ENCODE measurements at places on chromosomes 5 and 9.

DNA sequence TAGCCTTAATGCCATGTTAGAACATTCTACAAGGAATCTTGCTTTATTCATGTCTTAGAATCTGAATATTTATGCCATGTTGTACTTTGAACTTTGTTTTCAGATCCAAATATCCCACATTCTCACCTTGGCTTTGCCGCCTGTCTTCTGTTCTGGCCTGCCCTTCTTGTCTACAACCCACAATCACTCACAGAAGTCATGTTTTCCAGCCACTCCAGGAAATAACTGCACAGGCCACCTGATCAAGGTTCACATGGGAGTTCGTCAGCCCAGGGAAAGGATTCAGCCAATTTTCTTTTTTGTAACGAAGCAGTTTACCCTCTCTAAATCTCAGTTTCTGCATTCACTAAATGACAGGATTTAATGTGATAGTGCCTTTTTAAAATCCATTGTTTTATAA lies 70.5 kb downstream of the JAKMIP2 start:
- DNase-seq = no peak

DNA sequence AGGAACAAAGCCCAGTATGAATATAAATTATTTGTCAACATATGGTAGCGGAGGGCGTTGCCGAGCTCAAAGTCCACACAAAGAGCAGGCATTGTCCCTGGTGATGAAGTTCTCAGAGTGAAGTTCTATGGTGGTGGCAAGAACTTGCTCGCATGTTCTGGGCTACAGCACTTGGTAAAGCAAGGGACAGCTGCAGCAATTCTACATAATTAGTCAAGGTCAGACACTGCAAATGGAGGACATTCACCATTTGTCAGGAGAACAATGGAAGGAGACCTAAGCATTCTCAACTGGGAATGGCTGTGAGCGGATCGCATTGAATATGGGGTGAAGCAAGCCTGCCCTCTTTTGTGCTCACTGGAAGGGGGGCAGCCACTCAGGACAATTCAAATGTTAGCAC lies 503.8 kb upstream of the ADAMTS16 start:
- no peak for DNase-seq

GRCh38 chr9:21523021-21524014 lies 41.2 kb upstream of the IFNE start:
- DNase-seq = no peak

DNA sequence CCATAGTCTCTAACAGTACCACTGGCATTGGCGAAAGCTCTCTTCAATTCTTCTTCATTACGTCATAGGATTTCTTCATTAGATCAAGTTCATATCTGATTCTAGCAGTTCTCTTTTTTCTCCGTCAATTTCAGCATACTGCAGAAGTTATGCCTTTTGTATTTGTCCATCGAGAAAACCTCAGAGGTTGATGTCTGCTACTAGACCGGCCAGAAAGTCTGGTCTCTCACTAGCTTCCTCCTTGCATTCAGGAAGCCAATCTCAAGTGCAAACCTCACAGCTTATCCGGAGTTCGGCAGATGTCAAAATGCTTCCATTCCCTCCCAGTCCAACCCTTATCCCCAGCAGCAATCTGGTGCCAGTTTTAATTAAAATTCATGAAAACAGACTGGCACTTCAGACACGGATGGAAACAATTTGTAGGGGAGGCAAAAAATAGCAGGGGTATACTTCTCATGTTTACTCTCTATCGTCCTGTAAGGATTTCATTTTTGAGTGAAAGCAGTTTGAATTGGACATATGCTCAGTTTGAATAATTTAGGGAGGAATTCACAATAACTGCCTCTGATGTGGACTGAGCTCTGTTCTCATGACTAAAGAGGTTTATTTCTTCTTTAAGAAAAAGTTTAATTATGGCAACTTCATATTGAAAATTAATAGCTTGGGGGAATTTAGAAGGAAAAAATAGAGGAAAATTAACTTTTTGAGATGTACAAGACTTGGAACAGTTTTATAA lies 56.4 kb upstream of the TMC1 start:
- DNase-seq = no peak

GRCh38 chr9:69204849-69205248 lies 30.8 kb downstream of the TJP2 start:
- DNase-seq = no peak

DNA sequence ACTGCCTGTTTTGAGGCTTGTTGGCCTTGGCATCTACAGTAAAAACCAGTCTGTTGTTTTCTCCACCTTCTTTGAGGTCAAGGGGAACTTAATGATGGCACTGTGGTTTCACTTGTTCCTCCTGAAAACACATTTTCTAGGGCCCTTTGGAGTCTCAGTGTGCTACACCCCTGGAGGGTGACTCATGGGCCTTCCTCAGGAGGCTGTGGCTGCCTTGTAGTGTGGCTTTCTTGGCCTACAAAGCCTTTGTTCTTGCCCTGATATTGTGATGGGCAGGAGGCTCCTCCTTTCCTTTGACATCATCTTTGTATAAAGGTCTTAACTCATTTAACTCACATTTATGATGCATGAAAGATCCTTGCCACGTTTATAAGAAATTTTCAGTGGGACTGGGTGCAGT lies 56.3 kb upstream of the GPBP1 start:
- DNase-seq = no peak

- DNase-seq = no peak
Observed at GRCh38 chr9:115043632-115044031, 74.3 kb downstream of the TNC start.

- no peak for DNase-seq
Observed at GRCh38 chr9:17859228-17859627, 280.4 kb downstream of the SH3GL2 start.

- DNase-seq = peak; percentile 44
Observed at GRCh38 chr5:19795218-19795617, 192.8 kb downstream of the CDH18 start.

- DNase-seq = no peak
Observed at GRCh38 chr5:177605667-177606066, 5.7 kb downstream of the B4GALT7 start.

DNA sequence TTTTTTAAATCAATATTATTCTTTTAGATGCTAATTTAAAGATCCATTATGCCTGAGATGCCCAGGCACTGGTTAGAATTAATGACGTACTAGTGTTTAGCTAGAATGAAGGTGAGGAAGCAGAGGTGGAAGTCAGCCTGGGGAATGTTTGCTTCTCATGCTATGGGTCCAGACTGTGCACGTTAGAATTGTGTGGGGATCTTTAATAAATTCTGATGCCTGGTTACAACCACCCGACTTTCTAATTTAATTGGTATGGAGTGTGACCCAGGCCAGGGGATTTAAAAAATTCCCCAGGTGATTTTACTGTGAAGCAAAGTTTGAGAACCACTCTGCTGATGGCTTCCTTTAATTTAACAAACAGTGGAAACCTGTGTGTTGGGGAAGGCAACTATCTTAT lies 111.1 kb downstream of the DOCK2 start:
- no peak for DNase-seq

DNA sequence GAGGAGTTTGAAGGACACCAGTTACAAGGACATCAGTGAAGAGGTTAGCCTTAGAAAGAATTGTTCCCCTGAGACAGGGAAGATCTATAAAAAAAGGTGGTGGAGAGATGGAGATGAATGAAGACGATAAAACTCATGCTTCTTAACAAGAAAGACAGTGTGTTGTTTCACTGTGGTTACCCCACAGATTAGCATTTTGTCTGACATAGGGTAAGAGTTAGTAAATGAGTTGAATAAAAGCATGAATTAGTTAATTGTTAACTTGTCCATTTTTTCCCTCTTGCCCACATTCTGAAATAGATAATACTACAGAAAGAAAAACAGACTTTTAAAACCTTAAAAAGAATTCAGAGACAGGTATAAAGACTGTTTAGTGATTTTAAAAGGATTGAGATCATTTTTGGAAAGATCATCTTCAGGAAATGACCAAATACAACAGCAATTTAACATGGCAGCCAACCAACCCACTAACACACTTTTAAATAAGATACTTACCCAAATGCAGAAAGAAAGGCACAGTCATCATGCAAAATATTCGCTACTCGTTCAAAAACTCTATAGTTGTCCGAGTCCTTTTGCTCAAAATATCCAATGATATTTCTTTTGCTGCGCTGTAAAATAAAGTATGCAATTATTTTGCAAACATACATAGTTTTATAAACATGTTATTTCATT lies 78.5 kb downstream of the ERP44 start:
- no peak for DNase-seq

- no peak for DNase-seq
Observed at GRCh38 chr5:172496671-172497371, 42.5 kb upstream of the SH3PXD2B start.

- no peak for DNase-seq
Observed at GRCh38 chr5:16665601-16666000, 48.8 kb upstream of the RETREG1 start.

- no peak for DNase-seq
Observed at GRCh38 chr9:95574176-95574575, 57.4 kb upstream of the PTCH1 start.

DNA sequence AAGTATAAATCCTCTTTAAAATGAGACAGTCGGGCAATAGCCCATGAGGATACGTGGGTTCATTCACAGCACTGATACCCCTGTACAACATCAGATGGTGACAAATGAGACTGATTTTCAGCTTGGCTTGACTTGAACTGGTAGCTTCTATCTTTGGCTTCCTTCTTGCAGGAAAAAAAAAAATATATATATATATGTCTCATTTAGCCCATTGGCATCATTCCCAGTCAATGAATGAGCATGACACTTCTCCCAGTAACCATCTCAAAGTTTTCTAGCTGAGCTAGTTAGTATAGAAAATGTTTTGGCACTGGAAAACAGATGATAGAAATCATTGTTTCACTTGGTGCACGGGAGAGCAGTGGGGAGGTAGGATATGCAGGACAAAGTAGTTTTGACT lies 222.5 kb upstream of the TAS2R1 start:
- DNase-seq = no peak

DNA sequence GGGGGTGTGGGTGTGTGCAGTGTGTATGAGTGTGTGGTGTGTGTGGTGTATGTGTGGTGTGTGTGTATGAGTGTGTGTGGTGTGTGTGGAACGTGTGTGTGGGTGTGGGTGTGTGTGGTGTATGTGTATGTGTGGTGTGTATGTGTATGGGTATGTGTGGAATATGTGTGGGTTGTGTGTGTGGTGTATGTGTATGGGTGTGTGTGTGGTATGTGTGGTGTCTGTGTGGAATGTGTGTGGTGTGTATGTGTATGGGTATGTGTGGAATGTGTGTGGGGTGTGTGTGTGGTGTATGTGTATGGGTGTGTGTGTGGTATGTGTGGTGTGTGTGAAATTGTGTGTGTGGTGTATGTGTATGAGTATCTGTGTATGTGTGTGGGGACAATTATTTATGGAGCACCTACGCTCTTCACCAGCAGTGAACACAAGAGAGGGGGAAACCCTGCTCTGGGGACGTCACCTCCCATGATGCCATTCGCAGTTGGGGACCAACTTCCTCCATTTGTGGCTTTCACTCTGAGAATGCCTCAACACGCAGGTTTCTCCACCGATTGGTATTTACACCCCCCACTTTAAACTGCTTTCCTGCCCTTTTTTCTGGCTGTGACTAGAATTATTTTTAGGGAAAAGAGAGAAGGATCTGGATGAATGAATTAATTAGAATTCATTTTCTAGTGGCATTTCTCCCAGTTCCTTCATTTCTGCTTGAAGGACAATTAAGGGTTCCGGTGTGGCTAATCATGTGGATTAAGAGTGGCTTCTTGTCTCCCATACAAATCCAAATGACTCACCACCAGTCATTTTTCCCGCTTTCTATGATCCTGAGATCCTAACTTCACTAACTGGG lies 238.1 kb downstream of the ROR2 start:
- peak; percentile 49 for DNase-seq

- DNase-seq = no peak
Observed at GRCh38 chr5:113615708-113616107, 102.2 kb downstream of the YTHDC2 start.

- peak; percentile 75 for DNase-seq
Observed at GRCh38 chr5:32029261-32029660, 144.9 kb downstream of the GOLPH3 start.

DNA sequence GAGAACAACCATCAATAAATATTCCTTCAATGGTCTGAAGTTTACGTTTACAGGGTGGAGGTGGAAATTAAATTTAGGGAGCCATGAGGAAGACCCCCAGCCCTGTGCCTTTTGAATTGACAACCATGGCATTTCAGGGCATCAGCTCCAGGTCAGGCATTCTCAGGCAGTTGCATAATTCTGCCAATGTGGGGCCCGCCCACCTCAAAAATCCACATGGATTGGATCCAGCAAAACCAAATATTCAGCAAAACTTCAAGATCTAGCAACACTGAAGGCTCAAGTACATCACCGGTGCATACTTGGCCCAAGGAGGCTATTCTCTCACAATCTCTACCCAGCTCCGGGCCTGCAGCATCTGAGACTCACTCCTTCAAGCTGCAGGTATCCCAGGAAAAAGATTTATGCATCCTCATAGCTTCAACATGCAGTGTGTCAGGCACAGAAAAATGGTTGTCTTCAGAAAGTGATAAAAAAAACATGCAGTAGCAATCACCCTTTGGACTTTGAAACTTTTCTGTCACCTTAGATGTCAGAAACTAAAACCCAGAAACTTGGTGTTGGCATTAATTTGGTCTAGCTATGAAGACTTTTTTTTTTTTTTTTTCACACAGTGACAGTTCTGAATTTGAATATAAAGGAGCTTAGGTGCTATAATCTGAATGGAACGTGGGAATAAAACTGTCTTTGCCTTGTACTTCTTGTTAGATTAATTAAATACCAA lies 21.4 kb upstream of the ANXA2R start:
- no peak for DNase-seq

DNA sequence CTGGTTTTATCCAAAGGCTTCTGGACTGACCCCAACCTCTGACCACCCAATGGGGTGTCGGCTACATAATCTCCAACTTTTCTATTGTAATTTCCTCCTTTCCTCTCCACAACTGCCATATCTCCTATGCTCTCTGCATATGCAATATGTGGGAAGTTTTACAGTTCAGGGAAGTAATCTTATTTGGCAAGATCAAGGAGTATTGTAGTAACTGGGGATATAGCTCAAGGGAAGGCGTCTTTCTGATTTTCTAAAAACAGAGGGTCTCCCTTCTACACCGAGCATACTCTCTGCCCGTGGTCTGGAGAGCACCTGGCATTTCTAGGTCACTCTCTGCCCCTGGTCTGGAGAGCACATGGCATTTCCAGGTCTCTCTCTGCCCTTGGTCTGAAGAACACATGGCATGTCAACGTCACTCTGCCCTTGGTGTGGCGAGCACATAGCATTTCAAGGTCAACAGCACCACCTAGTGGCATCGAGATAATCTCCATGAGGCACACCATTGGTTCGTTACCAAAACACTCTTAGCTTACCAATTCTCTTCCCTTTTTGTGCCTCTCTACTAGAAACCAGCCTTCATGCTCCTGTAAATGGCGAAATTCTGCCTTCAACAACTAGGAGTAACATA lies 616.4 kb upstream of the NUDT12 start:
- peak; percentile 55 for DNase-seq

- no peak for DNase-seq
Observed at GRCh38 chr5:132009706-132010405, 1.6 kb downstream of the ACSL6 start.

GRCh38 chr5:2376486-2376885 lies 375.0 kb downstream of the IRX2 start:
- no peak for DNase-seq

DNA sequence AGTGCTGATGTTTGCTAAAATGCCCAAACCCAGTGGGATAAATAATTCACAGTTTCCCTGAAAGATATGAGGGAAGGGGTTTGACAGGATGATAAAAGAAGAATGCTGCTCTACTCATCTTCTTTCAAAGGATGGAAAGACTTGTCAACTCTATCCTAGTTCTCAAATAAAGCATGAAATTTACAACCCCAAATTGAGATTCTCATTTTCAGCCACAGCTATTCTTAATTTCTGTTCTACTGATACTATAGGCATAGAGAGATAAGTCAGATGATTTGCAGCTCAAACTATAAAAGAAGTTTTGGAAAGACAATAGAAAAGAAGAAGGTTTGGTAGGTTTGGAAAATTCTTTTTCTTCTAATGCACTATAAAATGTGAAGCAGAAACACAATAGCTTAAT lies 542.6 kb downstream of the CSNK1G3 start:
- DNase-seq = no peak

Measured in bronchial epithelial cell (primary cell).